ENCODE measurements at places on chromosomes 7 and 10.

- no peak for DNase-seq
Observed at GRCh38 chr7:151660141-151660540, 140.4 kb upstream of the RHEB start.

DNA sequence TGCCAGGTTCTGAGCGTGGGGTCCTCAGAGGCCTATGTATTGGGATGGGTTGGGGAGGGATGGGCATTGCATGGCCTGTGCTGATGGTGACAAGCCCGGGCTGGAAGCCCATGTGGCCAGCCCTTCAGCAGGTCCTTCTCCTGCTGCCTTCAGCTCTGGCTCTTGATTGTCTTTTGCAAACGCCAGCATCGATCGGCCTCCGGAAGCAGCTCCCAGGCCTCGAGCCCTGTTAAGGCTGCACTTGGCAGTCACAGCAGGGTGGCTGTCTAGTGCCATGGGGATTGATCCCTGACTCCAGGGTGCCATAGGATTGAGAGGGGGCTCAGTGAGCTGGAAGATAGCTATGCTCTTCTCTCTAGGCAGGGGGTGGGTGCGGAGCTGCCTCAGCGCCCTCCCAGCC lies 51.4 kb downstream of the CDH23 start:
- no peak for DNase-seq

DNA sequence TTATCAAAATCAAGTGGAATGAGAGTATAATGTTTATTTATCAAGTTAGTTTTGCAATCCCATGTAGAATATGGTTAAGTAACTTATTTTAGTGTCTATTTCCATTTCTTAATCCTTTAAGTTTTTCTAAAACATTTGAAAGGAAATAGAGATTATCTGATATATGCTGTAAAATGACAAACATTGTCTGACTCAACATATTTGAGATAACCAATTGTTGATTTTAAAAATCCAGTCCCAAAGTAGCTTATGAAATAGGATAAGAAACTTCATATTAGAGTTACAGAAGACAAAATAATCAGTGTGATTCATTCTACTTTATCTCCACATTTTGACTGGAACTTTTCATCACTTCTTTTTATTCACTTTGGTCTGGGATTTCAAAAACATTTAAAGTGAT lies 38.7 kb upstream of the CDK1 start:
- no peak for DNase-seq

- no peak for DNase-seq
Observed at GRCh38 chr10:72322030-72322279, 32.8 kb downstream of the DNAJB12 start.

- DNase-seq: no peak
Observed at GRCh38 chr7:109460296-109460695, 890.6 kb downstream of the DNAJB9 start.

DNA sequence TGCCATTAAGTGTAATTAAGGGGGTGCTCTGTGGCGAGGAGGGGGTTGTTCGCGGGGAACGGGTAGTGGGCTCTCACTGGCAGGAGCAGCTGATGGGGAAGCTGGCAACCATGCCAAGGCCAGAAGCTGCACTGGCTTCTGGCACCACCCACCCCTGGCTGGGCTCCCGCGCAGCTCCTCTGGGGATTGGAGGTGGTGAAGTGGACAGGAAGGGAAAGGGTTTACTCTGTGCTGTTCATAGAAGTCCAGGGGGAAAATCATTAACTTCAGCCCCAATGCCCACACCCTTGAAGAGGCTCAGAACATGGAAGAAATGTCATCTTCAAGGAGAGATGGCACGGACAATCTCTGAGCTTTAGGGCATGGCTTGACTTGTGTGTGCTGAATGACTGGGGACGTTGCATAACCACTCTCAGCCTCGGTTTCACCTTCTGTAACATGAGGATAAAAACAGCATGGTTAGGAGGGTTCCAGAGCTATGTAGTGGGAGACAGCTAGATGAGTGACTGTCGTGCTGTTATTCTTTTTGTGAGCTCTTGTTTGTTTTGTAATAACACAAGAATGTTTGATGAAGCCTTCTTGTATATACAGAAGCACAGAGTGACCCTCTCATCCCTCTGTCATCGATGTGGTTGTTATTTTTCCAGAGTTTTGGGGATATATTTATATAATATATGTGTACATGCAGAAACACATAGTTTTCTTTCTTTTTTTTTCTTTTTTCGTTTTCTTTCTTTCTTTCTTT lies 29.9 kb downstream of the KAZALD1 start:
- no peak for DNase-seq

DNA sequence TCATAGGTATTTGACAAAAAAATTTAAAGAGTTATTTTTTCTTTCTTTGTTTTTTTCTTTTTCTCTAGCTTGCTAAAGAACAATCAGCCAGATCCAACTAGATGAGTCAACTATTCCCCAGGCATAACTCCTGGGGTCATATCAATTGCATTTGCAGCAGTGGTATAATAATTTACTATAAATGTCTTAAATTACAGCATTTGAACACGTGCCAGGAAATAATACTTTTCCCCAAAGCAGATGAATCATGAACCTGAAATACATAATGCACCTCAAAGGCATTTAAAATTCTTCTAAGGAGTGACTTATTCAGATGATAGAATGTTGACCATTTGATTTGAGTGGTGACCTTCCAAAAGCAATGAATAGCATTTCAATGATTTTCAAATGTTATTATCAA lies 190.1 kb downstream of the LRRTM3 start:
- no peak for DNase-seq

DNA sequence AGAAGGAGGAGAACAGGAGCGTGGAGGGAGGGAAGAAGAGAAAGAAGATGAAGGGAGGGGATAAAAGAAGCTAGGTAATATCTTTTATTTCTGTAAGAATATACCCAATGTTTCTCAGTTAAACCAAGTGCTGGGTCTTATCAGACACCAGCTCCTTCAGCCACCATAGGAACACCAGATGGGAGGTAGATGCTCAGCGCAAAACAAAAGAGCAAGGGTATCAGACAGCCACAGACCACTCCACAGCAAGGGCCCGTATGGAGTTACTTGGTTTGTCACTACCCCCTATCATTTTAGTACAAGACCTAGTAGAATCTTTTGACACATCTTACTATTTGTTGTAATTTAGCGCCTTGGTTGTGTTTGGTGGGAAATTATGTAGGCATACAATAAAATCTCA lies 65.9 kb upstream of the FAM133B start:
- DNase-seq: no peak

- no peak for DNase-seq
Observed at GRCh38 chr10:118793545-118793944, 38.8 kb upstream of the CACUL1 start.

- no peak for DNase-seq
Observed at GRCh38 chr10:62034096-62034640, 132.7 kb downstream of the ARID5B start.

DNA sequence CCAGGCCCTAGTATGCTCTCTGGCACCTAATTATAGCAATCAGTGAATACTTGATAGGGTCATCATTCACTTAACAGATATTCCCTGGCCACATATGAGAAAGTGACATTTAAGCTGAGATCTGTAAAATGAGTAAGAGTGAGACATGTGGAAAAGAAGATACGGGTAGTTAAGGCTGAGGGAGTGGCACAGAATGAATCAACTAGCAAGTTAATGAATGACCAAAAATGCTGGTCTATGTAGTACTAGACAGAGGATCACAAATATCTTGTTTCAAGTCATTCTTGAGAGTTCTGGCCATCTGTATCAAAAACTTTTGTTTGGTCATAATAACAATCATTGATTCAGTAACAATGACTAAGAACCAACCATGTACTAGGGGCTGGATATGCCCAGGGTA lies 954.9 kb downstream of the CNTNAP2 start:
- DNase-seq: no peak

GRCh38 chr10:59358576-59358975 lies 3.8 kb downstream of the FAM13C start:
- no peak for DNase-seq

DNA sequence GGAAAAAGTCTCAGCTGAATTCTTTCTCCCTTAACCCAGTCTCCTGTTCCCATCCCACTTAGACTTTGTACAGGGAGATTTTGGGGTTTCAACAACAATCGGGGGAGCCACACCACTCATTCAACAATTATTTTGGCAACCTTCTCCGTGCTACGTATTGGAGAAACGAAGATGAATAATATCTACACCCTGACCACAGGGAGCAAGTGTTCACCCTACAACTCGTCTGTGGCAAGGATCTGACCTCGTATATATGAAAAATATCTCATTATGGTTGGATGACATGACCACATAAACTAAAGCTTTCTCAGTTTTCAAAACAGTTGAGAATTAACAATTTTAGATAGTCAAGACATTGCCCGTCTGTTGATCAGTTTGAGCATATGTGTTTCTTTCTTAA lies 302.1 kb downstream of the CACNA2D1 start:
- DNase-seq: no peak

DNA sequence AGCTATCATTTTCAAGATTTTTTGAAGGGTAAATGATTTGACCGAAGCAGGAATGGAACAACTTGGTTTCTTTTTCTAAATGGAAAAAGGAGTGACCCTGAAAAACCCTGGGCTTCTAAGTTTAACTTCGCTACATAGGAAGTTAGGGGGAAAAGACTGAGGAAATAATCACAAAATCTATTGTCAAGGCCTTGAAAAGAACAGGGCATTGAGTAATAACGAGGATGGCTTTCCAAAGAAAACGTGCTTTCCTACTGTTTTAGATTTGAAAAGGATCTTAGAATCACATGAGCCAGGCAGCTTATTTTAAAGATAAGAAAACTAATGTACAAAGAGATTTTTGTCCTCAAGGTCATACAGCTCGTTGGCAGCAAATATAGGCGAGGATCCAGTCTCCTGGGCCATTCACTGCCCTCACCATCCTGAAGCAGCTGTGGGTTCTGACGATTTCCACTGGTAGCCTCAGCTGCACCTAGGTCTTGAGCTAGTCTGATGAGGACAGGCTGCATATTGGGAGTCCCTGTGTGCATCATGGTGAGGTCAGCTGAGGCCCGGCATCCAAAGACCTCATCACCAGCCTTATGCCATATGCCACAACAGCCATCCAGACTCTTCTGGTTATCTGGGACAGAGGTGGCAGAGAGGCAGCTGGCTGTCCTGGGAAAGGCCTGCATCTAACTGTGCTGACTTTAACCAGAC lies 384.7 kb upstream of the NRP1 start:
- DNase-seq: no peak

GRCh38 chr7:37013771-37014170 lies 289.5 kb upstream of the AOAH start:
- no peak for DNase-seq

- no peak for DNase-seq
Observed at GRCh38 chr10:17412323-17412722, 42.1 kb downstream of the ST8SIA6 start.

- no peak for DNase-seq
Observed at GRCh38 chr7:2613098-2613930, 18.5 kb upstream of the TTYH3 start.

DNA sequence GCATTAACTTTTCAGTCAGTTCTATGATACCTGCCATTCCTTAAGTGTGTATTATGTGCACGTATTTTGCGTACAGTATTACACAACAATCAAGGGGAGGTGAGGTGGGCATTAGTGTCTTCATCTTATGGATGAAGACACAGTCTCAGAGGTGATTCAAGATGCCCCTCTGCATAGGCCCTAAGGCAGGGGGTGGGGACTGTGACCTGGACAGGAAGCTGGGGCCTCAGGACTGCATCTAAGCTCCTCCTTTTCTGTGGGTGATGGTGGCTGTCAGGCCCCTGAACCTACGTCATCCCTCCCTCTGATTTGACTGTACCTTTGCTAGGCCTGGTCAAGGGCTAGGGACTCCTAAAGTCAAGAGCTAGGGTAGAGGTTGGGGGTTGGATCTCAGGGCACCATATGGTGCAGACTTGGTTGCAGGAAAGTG lies 38.9 kb downstream of the HK1 start:
- no peak for DNase-seq

GRCh38 chr10:34112171-34112782 lies 702.8 kb downstream of the PARD3 start:
- DNase-seq: no peak

DNA sequence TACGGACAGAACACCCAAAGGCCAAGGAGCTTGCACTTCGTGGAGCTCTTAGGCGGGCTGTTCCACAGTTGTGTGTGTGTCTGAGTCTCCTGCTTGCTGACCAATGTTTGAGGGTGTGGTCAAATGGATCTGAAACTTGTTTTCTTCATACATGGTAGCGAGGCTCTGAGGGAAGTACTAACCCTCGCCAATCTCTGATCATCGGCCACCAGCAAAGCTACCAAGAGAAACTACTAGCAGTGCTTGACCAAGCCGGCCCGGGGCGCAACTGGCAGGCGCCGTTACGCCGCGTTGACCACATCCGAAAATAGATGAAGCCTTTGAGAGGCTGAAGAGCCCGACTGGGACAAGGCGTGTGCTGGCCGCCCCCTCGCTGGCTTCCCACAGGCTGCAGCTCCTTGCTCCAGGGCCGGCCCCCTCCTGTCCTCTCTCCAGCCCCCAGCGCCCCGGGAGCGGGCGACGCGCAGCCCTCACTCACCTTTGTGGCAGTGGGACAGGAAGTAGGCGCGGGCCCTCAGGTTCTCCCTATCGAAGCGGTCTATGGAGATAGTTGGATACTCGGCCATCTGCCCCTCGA lies 384 bp downstream of the DCLRE1C start:
- DNase-seq: no peak

Data from hippocampal formation (tissue), 2 donors.